Nephron progenitor cell (in vitro differentiated cells): ENCODE measurements at places on chromosomes 5 and 9.

DNA sequence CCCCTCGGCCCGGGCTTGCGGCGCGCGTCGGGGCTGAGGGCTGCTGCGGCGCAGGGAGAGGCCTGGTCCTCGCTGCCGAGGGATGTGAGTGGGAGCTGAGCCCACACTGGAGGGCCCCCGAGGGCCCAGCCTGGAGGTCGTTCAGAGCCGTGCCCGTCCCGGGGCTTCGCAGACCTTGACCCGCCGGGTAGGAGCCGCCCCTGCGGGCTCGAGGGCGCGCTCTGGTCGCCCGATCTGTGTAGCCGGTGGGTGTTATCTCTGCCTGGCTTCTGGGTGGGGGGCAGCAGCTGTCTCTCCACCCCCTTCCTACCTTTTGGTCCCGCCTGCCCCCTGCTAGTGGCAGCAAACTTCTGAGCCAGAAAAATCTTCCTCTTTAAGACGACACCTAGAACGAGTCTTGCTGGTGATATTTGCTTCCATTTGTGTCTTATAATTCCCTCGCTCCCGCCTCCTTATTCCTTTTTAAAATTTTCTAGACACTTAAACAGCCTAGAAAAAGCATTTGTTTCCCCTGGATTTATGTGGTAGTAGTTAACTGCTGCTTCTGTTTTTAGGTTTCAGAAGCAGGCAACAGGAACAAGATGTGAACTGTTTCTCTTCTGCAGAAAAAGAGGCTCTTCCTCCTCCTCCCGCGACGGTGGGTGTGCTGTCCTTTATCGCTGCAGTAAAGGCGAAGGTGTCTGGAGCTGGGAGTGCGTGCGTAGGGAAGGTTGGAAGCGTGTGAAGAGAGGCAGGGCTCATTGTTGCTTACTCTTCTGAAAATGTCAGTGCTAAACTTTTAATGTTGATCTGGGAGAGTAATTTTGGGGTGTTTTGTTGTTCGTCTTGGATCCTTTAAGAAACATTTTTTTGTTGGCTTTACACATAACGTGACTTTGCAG lies 554 bp downstream of the JAK2 start:
- DNase-seq, result peak; percentile 49

GRCh38 chr5:62812621-62813255 lies 234.1 kb downstream of the LRRC70 start:
- no peak for DNase-seq

DNA sequence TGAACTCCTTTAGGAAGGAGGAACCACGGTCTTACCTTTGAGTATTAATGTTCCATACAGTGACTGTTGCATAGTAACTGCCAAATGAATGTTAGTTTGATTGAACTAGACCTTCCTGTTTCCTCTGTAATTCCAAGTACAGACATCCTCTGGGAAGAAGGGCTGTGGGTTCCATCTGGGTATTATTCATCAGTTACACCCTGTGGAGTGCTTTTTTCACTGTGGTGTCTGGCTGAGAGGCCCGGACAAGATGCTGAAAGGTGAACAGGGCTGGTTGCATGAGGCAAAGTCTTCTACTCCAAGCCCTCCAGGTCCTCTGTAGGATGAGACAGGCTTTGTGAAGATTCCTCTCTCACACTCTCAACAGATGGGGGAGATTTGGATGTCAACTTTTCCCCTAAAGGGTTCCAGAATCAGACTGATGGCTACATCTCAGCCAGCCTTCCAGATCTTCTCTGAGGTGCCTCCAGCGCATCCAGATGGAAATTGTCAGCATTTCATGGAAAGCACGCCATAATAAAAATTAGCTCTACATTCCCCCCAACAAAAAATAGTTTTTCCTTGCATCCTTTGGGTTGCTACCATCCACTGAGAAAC lies 230.9 kb downstream of the GAS1 start:
- no peak for DNase-seq

DNA sequence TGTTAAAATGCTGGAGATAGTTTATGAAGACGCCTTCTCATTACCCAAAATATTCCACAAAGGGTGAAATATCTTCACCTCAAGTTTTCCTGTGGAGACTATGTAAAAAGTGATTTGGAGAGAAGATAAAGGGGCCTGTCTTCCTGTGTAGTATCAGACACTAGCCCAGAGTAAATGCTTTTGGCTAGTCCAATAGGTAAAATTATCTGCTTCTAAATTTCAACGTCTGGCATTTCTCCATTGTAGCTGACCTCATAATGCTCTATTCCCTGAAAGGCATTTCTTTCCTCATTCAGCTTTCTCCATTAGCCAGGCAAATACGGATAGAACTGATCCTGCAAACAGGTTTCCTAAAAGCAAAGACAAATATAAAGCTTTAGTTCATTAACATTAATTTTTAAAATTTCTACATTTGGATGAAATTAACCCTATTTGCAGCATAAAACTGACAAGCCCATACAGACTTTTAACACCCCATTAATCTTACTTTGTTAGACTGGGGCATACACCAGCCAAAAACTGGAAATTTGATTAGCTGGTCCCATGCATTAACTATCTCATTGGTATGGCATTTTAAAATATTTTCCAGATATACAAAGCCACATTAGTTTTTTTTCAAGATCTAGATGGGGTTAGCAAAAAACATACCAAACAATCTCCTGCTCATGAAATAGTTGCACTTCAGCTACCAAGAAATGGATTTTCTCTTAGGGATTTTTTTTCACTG lies 548.8 kb downstream of the EFNA5 start:
- no peak for DNase-seq

DNA sequence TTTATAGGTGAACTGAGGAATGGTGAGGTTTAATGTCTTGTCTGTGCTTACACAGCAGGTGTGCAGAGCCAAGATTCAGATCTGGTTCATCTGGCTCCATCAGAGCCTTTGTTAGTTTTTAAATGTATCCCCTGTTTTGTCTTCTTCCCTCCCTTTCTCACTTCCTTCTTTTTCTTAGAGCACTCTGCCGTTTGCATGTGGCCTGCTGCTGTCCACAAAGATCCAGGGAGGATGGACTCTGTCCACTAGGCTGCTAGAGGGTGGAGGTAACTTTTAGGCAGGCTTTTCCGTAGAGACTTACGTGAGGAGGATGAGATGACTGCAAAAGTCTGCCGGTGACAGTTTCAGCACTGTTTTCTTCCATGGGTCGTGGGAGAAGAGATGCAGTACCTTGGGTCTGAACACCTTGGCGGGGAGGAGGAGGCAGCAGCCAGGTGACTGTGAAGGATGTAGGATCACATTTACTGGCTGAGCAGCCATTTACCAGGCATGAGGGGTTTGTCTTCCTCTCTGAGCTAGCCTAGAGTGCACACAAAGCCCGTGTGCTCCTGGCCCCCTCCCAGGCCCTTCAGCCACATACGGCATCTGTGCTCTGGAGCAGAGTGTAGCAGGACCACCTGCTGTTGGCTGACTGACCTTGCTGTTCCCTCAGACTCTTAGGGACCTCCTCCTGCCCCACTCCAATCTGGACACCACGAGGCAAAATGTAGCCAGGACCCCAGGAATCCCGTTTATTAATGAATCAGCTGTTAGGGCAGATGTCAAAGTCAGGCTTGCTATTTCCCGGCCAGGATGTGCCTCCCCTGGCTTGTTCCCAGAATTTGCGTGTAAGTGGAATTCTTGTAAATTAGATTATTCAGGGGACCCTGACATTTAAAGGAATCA lies 1.8 kb downstream of the NTMT1 start:
- DNase-seq, result no peak

GRCh38 chr9:22170556-22170955 lies 161.5 kb upstream of the CDKN2B start:
- DNase-seq, result no peak

DNA sequence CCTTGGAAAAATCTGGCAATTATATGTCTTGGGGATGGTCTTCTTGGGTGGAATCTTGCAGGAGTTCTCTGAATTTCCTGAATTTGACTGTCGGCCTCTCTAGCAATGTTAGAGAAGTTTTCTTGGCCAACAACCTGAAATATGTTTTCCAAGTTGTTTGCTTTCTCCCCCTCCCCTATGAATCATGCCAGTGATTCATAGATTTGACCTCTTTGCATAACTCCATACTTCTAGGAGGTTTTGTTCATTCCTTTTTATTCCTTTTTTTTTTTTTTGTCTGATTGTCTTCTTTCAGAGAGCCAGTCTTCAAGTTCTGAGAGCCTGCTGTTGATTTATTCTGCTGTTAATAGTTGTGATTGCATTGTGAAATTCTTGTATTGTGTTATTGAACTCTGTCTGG lies 56.7 kb upstream of the SLC44A1 start:
- DNase-seq, result no peak

- DNase-seq, result no peak
Observed at GRCh38 chr5:98997000-98997399, 68.2 kb upstream of the CHD1 start.

- DNase-seq, result no peak
Observed at GRCh38 chr9:132003896-132004295, 75.8 kb downstream of the MED27 start.
